Fibroblast of mammary gland (primary cell): ENCODE measurements at places on chromosomes 12 and 14.

- DNase-seq: no peak
Observed at GRCh38 chr14:95468448-95469133, 47.9 kb downstream of the SYNE3 start.

DNA sequence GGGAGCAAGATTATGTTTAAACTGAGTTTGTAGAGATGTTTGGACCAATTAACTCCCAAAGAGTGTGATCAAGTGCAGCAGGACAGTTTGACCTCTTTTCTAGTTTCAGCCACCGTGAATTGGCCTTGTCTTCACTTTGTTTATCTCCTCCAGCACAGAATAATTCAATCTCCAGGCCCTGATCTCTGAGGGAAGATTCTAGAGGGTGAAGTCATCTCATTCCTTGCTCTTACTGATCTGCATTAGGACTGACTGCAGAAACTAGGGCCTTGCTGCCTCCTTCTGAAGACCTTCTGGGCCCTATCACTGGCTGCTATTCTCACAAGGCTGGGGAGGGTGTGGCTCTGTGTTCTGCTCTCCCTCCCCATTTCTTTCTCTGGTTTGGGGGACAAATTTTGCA is 29.4 kb downstream of the C12orf75 start:
- no peak for DNase-seq

DNA sequence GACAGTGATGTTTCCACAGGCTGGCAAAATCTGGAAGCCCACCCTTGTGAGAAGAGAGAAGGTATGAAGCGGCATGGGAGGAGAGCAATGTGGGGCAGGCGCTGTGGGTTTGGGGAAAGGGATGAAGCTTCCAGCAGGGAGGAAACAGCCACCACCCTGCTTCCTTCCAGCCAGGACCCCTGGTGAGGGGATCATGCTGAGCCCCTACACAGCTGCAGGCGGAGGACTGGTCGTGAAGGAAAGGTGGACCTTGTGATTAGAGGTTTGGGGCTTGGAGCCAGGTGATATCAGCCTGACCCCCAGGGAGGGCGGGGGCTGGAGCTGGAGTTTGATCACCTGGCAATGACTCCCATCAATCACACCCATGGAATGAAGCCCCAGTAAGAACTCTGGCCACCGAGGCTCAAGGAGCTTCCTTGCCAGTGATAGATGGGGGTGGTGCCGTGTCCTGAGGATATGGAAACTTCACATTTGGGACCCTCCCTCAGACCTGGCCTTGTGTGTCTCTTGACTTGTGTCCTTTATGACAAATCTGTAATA is 48.6 kb downstream of the RIMBP2 start:
- no peak for DNase-seq

DNA sequence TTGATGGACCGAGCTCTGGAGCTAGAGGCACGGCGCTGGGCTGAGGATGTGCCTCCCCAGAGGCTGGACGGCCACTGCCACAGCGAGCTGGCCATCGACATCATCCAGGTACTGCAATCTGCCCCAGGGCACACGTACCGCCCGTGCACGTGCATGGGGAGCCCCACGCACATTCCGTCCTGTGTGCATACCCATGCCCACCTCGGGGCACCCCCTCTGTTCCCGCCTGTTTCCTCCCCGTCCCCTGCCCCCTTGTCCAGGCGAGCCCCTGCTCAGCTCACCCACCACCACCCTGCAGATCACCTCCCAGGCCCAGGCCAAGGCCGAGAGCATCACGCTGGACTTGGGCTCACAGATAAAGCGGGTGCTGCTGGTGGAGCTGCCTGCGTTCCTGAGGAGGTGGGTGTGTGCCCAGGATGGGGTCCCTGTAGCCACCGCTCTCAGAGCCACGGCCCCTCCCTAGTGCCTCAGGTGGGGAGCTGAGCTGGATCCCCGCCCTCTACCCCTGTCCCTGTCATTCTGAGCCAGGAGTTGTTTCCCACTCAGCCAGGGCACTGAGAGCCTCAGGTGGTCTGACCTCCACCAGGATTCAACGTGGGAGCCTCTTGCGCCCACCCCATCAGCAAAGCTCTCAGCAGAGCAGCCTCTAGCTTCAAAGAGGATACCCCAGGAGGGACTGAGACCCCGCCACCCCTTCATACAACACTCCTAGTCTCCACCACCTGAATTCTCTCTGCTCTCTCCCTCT is 6.9 kb downstream of the TNFAIP2 start:
- no peak for DNase-seq

DNA sequence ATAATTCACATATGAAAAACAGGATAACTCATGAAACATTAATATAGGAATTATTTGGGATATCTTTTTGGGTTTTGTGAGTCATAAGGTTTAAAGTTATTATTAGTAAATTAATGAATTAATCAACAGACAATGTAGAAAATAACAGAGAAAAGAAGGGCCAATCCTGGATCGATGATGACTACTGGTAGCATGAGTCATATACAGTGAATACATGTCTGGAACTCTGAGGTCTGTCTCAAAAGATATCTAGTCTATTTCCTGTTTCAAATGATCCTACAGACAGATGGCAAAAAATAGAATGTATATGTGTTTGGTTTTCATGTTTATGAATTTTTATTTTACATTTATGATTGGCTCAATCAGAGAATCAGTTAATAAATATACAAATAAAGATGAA is 86.4 kb upstream of the RTL1 start:
- DNase-seq: no peak

- DNase-seq: no peak
Observed at GRCh38 chr12:69023840-69024239, 90.9 kb upstream of the CPM start.

DNA sequence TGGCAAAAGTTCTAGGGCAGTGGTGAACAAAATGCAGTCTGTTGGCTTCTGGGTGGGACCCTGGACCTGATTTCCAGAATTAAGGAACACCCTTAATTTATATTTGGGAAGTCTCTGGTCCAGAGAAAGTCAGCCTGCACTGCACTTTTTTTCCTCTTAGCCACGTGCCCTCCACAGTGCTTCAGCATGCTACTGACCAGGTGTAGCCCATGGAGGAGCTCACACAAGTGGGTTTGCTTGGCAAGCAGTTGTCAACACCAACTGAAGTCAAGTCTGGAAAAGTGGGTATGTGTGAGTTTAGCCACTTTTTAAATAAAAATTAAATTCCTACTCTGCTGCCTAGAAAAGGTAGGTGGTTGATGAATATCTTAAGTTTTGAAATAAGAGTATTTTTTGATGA is 111.3 kb downstream of the DAAM1 start:
- DNase-seq: no peak

GRCh38 chr12:7046383-7047105 is 14.0 kb upstream of the C1S start:
- no peak for DNase-seq

- DNase-seq: peak; percentile 73
Observed at GRCh38 chr12:122123051-122123760, 44.6 kb downstream of the MLXIP start.

- peak; percentile 98 for DNase-seq
Observed at GRCh38 chr12:30908722-30909348, 17.7 kb upstream of the TSPAN11 start.
